ENCODE measurements at places on chromosomes 2 and 18.

GRCh38 chr2:62208758-62209114 is 12.8 kb downstream of the B3GNT2 start:
- DNase-seq = peak; percentile 17

GRCh38 chr2:203960811-203961210 is 24.2 kb downstream of the ICOS start:
- DNase-seq = no peak

DNA sequence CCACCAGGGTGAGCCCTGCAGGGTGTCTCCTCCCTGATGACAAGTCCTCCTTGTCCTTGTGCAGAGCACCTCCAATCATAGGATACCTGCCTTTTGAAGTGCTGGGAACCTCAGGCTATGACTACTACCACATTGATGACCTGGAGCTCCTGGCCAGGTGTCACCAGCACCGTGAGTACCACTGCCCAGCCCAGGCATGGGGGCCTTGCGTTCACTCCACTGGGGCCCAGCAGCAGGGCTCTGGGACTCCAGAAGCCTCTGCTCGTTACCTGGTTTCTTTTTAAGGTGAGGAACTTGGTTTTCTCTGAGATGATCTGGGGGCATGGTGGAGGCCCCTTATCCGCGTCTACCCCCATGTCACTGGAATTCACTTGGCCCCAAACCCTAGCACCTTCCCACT is 36.5 kb upstream of the RPL31 start:
- no peak for DNase-seq

GRCh38 chr18:27713738-27714095 is 463.2 kb downstream of the CDH2 start:
- no peak for DNase-seq

DNA sequence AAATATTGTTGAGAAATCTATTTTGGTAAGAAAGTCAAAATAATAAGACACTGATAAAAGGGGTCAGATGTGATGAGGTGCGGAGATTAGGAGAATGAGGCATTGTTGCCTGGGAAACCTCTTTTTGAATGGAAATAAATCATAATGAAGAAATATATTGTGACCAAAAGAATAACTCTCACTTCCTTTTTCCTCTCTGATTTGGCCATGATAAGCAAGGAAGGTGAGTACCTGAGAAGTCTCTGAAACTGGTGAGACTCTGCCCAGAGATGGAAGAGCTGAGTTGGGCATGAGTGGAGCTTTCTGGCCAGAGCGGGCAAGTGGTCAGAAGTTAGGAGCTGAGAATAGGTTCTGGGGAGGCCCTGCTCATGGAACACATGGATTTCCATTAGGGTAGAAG is 11.8 kb downstream of the LAMA3 start:
- DNase-seq = no peak

Measured in activated CD8-positive, alpha-beta memory T cell treated with anti-CD3 and anti-CD28 coated beads for 1 hour (primary cell).